ENCODE measurements at places on chromosomes 12 and 14. TPM values are rescaled to one million over a fixed set of nuclear protein-coding genes. Genes with fewer than 3 reads are reported as not detected.
A peak's percentile ranks its signal among the peaks of the same experiment; 100 is the strongest.

Gene GLT1D1
- 4.2 TPM for total RNA-seq

- peak; percentile 63 for DNase-seq
Measured at GRCh38 chr12:60148109-60148508, 552.3 kb downstream of the SLC16A7 start.

Gene DDN
- total RNA-seq, result 0.13 TPM

GRCh38 chr12:100845095-100845494 is 50.5 kb downstream of the ANO4 start:
- no peak for DNase-seq

Gene PROX2
- not detected for total RNA-seq

Gene B4GALNT1
- total RNA-seq, result 13.9 TPM

DNA sequence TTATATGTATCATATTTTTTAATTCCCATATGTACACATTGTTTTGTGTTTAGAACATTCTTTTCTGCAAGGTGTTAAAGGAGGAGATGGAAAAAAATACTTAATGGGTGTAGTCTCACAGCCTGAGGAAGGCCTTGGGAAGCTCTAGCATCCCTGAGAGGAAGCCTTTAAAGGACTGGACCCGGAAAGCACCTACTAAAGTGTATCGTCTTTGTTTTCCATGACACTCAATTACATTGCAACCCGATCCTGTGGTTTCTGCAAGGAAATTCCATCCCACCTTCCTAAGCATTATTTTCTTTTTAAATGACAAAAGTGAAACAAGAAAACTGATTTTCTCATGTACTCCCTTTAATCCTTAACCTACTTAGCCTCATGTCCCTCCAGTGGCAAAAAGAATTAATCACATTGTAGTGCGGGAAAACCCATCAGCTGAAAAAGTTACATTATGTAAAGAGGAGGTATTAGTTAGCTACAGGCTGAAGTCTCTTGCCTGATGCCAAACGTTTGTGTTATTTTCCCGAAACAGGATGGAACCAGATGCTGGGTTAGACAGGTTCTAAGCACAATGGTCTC is 147.8 kb upstream of the CPSF6 start:
- DNase-seq, result no peak

DNA sequence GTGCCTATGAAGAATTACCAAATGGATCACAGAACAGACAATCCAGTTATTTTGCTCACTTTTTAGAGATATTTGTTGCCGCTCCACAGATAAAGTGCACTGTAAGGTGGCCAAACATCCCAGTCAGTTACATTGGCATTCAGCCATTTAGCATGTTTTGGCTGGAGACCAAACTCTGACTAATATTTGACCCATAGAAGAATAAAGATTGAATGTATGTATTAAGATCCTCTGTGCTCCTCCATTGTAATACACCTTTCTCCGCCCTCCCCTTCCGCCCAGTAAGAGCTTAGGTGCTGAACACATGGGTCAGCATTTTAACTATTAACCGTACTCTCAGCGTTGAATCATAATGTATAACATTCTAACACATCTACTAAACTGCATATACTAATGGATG is 163.4 kb downstream of the ANO6 start:
- DNase-seq, result no peak

Gene PAPLN
- total RNA-seq, result not detected

- no peak for DNase-seq
Measured at GRCh38 chr14:79150226-79150625, 980.1 kb downstream of the NRXN3 start.

GRCh38 chr12:48070731-48071130 is 35.1 kb downstream of the SENP1 start:
- DNase-seq, result no peak

Gene CD163
- total RNA-seq, result not detected

DNA sequence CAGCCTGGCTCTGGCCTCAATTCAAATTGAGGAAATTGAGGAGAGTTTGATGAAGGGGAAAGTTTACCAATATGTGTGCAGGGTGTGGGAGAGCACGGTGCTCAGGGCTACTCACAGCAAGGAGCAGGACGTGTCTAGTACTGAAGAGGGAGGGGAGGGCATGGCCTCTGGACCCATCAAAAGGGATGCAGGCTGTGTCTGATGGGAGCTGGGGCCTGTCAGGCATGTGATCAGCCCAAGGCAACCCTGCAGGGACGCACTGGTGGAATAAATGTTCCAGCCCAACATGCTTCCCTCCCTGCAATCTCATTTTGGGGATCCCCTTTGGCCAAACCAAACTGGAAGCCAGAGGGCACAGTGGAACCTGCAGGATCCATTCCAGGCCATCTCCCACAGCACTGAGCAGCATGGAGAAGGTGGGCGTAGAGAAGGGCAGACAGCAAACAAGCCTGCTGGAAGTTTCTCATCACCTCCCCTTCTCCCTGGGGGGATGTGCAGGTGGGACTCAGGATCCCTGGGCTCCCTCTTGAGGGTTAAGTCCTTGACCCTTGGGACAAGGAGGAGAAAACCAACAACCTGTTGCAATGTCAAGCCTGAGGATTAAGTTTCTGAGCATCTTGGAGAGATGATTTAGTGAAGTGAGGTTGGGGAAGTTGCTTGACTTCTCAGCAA is 17.8 kb upstream of the RBM19 start:
- DNase-seq, result no peak

DNA sequence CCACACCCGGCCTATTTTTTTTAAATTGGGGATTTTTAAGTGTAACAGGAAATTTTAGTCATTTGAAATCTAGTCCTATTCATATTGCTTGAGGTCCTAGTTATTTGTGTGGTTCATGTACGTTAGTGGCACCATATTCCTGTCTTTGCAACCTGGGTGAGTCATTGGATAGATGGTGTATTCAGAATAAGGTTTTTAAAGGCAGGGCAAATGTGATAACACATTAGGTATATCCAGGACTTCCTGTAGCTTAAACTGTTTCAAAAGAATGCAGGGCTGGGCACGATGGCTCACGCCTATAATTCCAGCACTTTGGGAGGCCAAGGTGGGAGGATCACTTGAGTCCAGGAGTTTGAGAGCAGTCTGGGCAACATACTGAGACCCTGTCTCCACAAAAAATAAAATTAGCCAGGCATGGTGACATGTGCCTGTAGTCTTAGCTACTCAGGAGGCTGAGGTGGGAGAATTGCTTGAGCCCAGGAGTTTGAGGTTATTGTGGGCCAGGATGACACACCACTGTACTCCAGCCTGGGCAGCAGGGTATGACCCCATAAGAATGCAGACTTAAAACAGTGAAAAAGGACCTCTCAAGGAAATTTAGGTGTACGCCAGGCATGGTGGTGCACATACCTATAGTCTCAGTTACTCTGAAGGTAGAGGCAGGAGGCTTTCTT is 8.1 kb downstream of the ATP6V0A2 start:
- DNase-seq, result no peak

- no peak for DNase-seq
Measured at GRCh38 chr12:117564881-117565280, 203.5 kb upstream of the NOS1 start.

GRCh38 chr12:115386946-115387345 is 703.0 kb upstream of the TBX3 start:
- DNase-seq, result no peak

GRCh38 chr12:65308601-65309071 is 30.2 kb downstream of the MSRB3 start:
- no peak for DNase-seq

Gene KRT6C
- not detected for total RNA-seq

Gene NDUFA12
- 264 TPM for total RNA-seq
